Aorta (tissue), 5 donors: ENCODE measurements at places on chromosomes 3 and 15. TPM values are rescaled to one million over a fixed set of nuclear protein-coding genes. Genes with fewer than 3 reads are reported as not detected.

CHST14 gene
- 14.0 TPM for total RNA-seq

HDC gene
- 34.7 TPM for total RNA-seq

SYNPR gene
- not detected for total RNA-seq

TF gene
- 1.1 TPM for total RNA-seq

PDCD7 gene
- total RNA-seq: 34.0 TPM

CHRNA7 gene
- total RNA-seq: 3.5 TPM

DNA sequence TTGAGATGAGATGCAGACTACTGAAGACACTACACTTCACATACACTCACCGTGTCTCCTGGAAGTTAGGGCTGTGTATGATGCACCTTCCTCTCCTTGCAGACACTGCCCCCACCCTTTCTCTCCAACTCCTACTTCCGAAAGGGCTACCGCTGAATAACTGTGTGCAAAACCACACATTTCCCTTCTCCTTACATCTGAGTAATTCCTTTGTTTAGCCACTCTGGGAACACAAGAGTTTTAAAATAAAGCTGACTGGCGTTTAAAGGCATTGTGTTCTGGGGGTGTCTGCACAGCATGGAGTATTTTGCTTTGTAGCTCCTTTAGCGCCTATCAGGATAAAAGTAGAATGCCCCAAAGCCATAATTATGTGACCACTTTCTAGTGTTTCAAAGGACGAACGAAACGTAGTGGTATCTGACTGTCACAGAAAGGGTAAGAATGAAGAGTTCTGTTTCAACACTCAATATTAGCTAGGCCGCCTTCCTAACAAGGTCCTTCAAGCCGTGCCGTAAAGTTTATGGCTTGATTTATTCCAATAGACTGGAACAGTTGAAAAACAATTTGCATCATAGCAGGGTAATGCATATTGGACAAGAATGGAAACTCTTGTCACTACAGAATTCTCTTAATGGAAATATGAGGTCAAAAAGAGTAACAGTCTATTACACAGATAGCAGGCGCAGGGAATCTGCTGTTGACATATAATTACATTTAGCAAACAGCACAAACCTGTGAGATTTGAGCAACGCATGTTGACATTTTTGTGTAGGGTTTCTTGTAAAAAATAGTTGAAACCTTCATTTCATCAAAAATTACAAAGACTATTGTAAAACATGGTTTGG, 619.9 kb downstream of the FOXP1 start:
- H3K27ac ChIP-seq: no peak overlapping the region
- no peak overlapping the region for H3K4me3 ChIP-seq
- H3K4me1 ChIP-seq: peaks cover 4% of the 10 kb centered on the region

DNA sequence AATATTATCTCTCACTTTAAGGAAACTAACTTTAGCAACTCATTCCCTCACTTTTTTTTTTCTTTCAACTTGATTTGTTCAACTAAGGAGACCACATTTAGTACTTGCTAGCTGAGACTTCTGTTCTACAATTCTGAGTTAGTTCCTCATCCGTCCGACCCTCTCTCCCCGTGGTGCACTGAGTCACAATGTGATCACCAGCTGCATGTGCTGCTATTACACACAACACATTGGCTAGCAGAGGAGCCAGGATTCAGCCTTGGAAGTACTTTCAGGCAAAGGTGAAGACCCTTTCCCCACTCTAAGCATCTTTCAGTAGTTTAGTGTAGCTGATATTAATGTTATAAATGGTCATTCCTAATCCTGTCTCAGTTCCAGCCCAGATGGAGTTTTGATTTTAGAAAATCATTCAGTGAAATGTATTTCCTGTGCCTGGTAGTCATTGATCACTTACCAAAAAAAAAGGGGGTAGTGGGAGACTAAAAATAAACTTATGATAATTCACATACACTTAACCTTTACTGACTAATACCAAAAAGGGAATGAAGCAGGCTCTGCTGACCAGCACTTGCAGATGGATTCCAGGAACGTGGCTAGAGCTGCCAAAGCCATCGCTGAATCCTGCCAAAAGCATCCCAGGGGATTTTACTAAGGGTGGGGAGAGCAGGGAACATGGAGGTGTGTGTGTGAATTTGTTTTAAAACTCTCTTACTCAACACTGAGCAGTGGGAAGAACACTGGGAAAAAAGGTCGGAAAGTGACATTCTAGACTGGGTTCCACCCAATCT, 424.8 kb downstream of the LPP start:
- peak overlapping the region; percentile 100 for H3K27ac ChIP-seq
- H3K4me3 ChIP-seq: no peak overlapping the region
- peak; percentile 86 for DNase-seq
- H3K36me3 ChIP-seq: no peaks in the 10 kb centered on the region
- H3K27me3 ChIP-seq: no peaks in the 10 kb centered on the region

GRCh38 chr15:48175126-48175525, 3.0 kb downstream of the MYEF2 start:
- no peaks in the 10 kb centered on the region for H3K27me3 ChIP-seq
- no peak for DNase-seq
- peak overlapping the region; percentile 28 for H3K27ac ChIP-seq
- H3K36me3 ChIP-seq: no peaks in the 10 kb centered on the region
- H3K4me1 ChIP-seq: no peaks in the 10 kb centered on the region

- H3K27ac ChIP-seq: no peak overlapping the region
- DNase-seq: no peak
- H3K27me3 ChIP-seq: no peaks in the 10 kb centered on the region
These were observed 9.8 kb downstream of the SCG5 start for GRCh38 chr15:32651229-32651837.

GRCh38 chr3:150169330-150169940, 198.7 kb upstream of the PFN2 start:
- H3K27ac ChIP-seq: no peak overlapping the region
- H3K4me1 ChIP-seq: no peaks in the 10 kb centered on the region
- H3K36me3 ChIP-seq: no peaks in the 10 kb centered on the region
- no peaks in the 10 kb centered on the region for H3K27me3 ChIP-seq
- DNase-seq: no peak
- no peak overlapping the region for H3K4me3 ChIP-seq

DNA sequence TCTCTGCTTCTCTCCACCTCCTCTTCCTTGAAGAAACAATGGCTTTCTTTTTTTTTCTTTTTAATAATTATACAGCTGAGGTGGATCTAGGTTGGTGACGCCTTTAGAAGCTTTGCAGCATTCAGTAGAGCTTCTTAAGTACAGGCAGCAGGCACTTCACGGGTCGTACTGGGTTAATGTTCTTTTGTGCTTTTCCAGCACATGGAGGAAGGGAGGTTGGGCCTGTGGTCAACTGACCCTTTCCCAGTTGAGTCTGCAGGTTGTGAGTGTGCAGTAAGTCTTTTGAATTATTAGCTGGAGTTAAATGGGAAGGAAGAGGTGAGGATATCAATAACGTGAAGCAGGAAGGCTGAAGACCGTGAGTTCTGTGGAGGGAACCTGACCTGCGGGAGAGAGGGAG, 7.0 kb downstream of the TRAK1 start:
- no peak overlapping the region for H3K4me3 ChIP-seq
- no peak for DNase-seq
- no peaks in the 10 kb centered on the region for H3K4me1 ChIP-seq
- peaks cover 2% of the 10 kb centered on the region for H3K36me3 ChIP-seq

DNA sequence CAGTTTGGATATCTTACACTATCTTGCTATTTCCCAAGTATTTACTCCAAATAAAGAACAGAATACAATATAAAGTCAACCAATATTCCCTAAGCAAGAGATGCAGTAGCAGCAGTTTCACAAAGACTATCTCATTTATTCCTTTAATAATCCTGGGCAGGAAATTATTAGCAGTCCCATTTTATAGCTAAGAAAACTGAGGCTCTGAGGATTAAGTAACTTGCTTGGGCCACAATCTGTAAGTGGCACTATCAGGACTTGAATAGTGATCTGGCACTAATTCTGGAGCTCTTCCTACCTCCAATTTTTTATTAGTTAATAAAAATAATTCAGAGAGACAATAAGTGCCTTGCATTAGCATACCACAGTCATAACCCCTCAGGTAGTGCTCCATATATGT, 611.7 kb downstream of the MCTP2 start:
- DNase-seq: no peak
- H3K27ac ChIP-seq: no peak overlapping the region
- H3K4me3 ChIP-seq: no peak overlapping the region
- no peaks in the 10 kb centered on the region for H3K27me3 ChIP-seq

GRCh38 chr3:40576396-40576795, 51.6 kb downstream of the ZNF621 start:
- no peaks in the 10 kb centered on the region for H3K4me1 ChIP-seq
- no peaks in the 10 kb centered on the region for H3K36me3 ChIP-seq
- no peak overlapping the region for H3K27ac ChIP-seq
- H3K27me3 ChIP-seq: no peaks in the 10 kb centered on the region

- H3K27ac ChIP-seq: peak overlapping the region; percentile 87
- H3K36me3 ChIP-seq: no peaks in the 10 kb centered on the region
- peaks cover 2% of the 10 kb centered on the region for H3K4me1 ChIP-seq
- peak; percentile 84 for DNase-seq
These were observed 29.0 kb downstream of the ADCY5 start for GRCh38 chr3:123419850-123420297.

GRCh38 chr3:81352867-81353266, 408.6 kb downstream of the GBE1 start:
- no peak overlapping the region for H3K4me3 ChIP-seq
- H3K36me3 ChIP-seq: no peaks in the 10 kb centered on the region
- no peaks in the 10 kb centered on the region for H3K4me1 ChIP-seq
- no peak overlapping the region for H3K27ac ChIP-seq
- DNase-seq: no peak

- DNase-seq: no peak
- no peaks in the 10 kb centered on the region for H3K4me1 ChIP-seq
- no peak overlapping the region for H3K27ac ChIP-seq
- no peaks in the 10 kb centered on the region for H3K36me3 ChIP-seq
These were observed 107.6 kb upstream of the ZBTB20 start for GRCh38 chr3:115254492-115255196.

GRCh38 chr3:165854696-165855095, 17.5 kb upstream of the BCHE start:
- H3K36me3 ChIP-seq: no peaks in the 10 kb centered on the region
- no peaks in the 10 kb centered on the region for H3K4me1 ChIP-seq
- no peak overlapping the region for H3K27ac ChIP-seq

- H3K4me1 ChIP-seq: no peaks in the 10 kb centered on the region
- H3K4me3 ChIP-seq: no peak overlapping the region
- no peak for DNase-seq
- no peak overlapping the region for H3K27ac ChIP-seq
These were observed 47.3 kb upstream of the IL12A start for GRCh38 chr3:159941038-159942000.

DNA sequence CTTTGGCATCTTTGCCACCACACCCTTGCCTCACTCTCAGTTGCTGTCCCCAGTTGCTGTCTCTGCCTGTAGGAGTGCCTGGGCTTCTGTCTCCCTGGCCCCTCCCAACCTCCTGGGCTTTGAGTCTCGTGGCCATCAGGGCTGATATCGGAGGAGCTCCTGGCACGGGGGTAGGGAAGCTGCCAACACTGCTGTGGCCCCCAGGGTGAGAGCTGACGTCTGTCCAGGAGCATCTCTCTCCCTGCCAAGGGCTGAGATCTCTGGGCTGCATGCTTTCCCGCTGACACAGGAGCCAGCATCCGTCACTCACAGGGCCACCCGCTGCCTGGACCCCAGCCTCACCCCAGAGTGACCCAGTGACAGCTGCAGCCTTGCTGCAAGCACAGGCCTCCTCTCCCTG, 47.4 kb downstream of the EXOG start:
- H3K36me3 ChIP-seq: no peaks in the 10 kb centered on the region
- no peak for DNase-seq
- H3K27me3 ChIP-seq: no peaks in the 10 kb centered on the region
- H3K27ac ChIP-seq: no peak overlapping the region

DNA sequence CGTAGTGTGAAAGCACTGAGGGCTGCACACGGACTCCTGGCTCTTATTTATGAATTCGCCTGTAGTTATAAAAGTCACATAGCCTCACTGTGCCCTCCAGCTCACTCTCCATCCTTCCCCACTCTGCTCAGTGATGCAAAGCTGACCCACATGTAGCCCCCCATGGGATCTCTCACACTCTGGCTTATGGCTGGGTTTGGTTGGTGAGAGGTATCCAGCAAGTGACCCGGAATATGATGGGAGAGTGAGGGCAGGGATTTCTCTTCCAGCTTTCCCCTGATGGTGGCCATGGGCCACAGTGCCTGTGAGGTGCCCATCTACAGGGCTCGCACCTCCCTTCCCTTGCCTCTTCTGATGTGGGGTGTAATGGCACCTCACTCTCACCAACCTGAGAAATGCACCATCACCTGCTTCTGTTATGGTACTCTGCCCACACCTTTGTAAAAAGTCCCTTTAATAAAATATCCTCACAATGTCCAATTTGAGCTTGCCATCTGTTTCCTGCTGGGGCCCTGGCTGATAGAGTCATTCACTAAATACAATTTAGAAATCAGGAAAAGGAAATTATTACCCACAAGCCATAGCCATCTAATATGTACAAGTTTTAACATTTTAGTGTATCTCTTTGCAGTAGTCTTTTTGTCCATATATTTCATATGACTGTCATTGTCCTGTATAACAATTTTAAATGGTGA, 93.6 kb downstream of the SCN11A start:
- H3K4me1 ChIP-seq: no peaks in the 10 kb centered on the region
- H3K4me3 ChIP-seq: no peak overlapping the region
- no peak for DNase-seq
- H3K27me3 ChIP-seq: no peaks in the 10 kb centered on the region
- no peak overlapping the region for H3K27ac ChIP-seq

DNA sequence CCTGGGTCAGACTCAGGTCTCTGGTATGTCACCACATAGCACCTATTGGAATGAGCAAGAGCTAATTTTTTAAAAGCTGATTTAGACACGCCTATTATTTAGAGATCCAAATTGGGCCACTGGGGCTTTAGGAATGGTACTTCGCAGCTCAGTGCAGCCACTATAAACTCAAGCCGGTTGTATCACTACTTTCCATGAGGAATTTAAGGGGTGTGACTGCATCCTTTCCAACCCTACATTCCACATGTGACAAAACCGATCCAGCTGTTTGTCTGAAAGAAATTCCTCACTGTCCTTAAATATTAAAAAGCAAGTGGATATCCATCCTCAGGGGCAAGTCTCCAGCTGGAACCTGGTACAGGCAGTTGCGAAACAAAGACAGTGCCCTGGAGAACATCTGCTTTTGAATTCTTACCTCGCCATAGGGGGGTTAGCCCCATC, 12.8 kb downstream of the VGLL3 start:
- no peaks in the 10 kb centered on the region for H3K27me3 ChIP-seq
- H3K36me3 ChIP-seq: no peaks in the 10 kb centered on the region
- no peaks in the 10 kb centered on the region for H3K4me1 ChIP-seq
- DNase-seq: no peak

- H3K36me3 ChIP-seq: no peaks in the 10 kb centered on the region
- H3K4me1 ChIP-seq: peaks cover under 1% of the 10 kb centered on the region
- no peak for DNase-seq
- H3K4me3 ChIP-seq: no peak overlapping the region
These were observed 223.0 kb upstream of the BHLHE40 start for GRCh38 chr3:4756057-4756775.

- H3K4me1 ChIP-seq: peaks cover 8% of the 10 kb centered on the region
- no peak overlapping the region for H3K27ac ChIP-seq
- H3K36me3 ChIP-seq: no peaks in the 10 kb centered on the region
These were observed 199.1 kb downstream of the FOXP1 start for GRCh38 chr3:71384388-71384787.

- no peak overlapping the region for H3K27ac ChIP-seq
- no peaks in the 10 kb centered on the region for H3K36me3 ChIP-seq
- no peaks in the 10 kb centered on the region for H3K27me3 ChIP-seq
These were observed 921.2 kb downstream of the SQOR start for GRCh38 chr15:46556010-46556409.
